ENCODE measurements at places on chromosomes 13 and 19. TPM values are rescaled to one million over a fixed set of nuclear protein-coding genes. Genes with fewer than 3 reads are reported as not detected.

The KLK4 gene
- total RNA-seq: not detected

The EPSTI1 gene
- total RNA-seq: 3.1 TPM

The ZFR2 gene
- total RNA-seq: not detected

The C1QTNF9B gene
- 0.28 TPM for total RNA-seq

The CEACAM5 gene
- not detected for total RNA-seq

The ZNF471 gene
- total RNA-seq: 4.7 TPM

The ADGRE1 gene
- total RNA-seq: not detected

The COL5A3 gene
- 2.1 TPM for total RNA-seq

Measured in smooth muscle cell of bladder (primary cell).